ENCODE measurements at places on chromosomes 6 and 20.

- no peak for DNase-seq
Observed at GRCh38 chr20:63098195-63098810, 91.5 kb upstream of the BHLHE23 start.

GRCh38 chr20:58228103-58228483 lies 360 bp downstream of the ANKRD60 start:
- no peak for DNase-seq

- DNase-seq, result no peak
Observed at GRCh38 chr6:169933839-169934698, 182.6 kb downstream of the ERMARD start.

- no peak for DNase-seq
Observed at GRCh38 chr6:9403736-9404135, 968.4 kb upstream of the SLC35B3 start.

- no peak for DNase-seq
Observed at GRCh38 chr6:135149376-135149775, 31.7 kb upstream of the MYB start.

GRCh38 chr6:107677399-107677798 lies 146.7 kb downstream of the SCML4 start:
- DNase-seq, result no peak

GRCh38 chr6:113653275-113653674 lies 203.9 kb upstream of the MARCKS start:
- DNase-seq, result no peak

DNA sequence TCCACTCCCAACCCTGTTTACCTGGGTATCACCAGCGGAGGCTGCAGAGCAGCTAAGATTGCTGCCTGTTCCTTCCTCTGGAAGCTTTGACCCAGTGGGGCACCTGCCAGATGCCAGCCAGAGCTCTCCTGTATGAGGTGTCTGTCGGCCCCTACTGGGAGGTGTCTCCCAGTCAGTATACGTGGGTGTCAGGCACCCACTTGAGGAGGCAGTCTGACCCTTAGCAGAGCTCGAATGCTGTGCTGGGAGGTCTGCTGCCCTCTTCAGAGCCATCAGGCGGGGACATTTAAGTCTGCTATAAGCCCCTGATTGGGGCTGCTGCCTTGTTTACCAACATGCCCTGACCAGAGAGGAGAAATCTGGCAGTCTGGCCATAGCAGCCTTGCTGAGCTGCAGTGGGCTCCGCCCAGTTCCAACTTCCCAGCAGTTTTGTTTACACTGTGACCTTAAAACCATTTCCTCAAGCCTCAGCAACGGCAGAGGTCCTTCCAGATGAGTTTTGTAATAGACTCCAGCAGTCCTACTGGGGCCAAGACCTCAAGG lies 2.8 kb downstream of the RAET1E start:
- DNase-seq, result no peak

- DNase-seq, result no peak
Observed at GRCh38 chr6:163311830-163312229, 102.7 kb upstream of the QKI start.

- DNase-seq, result no peak
Observed at GRCh38 chr6:169620171-169621130, 81.4 kb downstream of the WDR27 start.

DNA sequence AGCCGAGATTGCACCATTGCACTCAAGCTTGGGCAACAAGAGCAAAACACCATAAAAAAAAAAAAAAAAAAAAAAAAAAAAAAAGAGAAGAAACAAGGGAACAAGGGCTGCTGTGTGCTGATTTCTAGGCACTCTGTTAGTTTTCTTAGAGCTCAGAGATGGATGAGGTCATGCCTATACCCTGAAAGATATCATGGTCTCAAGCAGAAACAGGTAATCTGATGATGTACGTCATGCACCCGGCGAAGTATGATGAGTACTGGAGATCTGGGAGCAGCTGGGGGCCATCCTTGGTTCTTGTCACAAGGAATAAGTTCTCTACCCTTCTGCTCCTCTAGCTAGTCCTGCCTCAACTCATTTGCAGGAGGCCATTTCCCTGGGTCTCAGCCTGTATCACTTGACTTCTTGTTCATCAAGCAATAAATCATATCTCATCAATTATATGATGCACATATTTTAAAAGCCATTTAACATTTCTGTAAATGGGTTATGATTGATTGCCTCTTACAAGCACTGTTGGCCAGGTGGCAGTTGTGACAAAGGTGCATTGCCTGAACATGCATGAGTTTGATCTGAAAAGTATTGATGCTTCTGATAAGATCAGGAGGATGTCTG lies 517.2 kb downstream of the DHX35 start:
- DNase-seq, result no peak

DNA sequence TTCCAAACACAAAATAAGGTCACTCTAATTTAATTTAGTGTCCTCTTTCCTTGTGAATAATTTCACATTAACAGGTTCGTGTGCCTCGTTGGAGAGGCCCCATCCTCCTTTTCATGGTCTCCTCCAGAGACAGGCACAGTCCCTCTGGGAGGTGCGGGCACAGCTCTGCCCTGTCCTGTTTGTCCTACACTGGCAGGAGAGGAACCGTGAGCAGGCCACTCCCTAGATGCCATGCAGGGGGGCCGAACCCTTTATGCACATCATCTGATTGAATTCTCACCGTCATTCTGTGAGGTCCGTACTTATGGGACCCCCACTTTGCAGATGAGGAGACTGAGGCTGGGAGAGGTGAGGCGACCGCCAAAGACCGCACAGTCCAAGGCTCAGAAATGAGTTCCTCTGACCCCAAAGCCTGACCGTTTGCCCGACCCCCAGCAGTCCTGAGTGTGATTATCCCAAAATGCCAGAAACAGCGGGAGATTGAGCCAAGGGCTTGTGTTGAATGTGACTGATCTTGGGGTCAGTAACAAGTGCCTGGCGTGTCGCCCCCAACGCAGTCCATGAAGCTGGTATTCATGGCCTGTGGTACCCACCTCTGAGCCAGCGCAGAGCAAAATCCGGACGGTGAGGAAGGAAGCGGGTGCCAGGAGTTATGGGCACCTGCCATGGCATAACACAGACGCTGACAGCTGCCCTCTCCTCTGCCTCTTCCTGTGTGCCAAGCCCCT lies 43.5 kb downstream of the PMEPA1 start:
- no peak for DNase-seq

GRCh38 chr6:159880412-159880975 lies 10.3 kb upstream of the MAS1 start:
- no peak for DNase-seq

DNA sequence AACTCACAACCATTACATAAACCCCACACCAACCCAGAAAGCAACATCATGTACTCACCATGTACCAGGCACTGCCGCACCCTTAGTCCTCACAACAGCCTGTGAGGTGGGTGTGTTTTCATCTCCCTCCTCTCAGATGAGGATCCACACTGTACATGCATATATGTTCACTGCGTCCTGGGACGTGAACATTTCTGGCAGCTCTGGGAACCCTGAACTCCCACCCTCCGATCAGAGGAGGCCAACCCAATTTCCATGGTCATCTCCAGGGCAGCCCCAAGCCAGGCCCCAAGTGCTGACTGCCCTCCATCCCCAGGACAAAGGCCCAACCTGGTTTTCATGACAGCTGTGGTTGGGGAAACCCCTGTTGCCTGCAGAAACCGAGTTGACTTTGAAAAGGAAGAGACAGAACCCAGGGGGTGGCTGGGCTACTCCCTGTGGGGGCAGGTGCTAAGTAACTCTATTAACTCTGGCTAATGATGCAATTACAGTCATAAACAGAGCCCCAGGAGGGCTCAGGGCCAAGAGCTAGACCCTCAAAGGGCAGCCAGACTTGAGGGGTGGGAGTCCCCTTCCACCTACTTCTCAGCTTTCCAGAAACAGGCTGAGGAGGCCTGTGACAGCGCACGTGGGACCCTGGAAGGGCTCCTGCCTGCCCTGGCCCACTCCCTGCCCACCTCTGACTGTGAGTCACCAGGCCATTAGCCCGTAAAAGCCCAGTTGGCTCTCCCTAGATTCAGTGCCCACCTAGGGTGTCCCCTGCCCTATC lies 2.6 kb downstream of the TFEB start:
- peak; percentile 27 for DNase-seq

GRCh38 chr6:4441981-4442434 lies 306.6 kb upstream of the ECI2 start:
- DNase-seq, result no peak

DNA sequence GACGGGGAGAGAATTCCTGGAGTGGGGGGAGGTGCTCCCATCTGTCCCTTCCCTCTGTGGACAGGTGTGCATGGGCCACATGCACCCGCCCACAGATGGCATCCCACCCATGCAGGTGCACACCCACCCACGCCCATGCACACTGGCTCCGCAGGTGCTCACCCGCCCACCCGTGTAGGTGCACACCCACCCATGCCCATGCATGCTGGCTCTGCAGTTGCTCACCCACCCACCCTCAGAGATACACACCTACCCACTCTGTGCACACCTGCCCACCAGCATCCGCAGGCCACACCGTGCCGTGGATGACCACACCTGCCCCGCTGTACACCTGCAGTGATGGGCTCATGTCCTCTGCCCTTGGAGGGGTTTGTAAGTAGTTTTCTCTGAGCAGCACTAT lies 132.0 kb downstream of the PHACTR3 start:
- DNase-seq, result no peak

DNA sequence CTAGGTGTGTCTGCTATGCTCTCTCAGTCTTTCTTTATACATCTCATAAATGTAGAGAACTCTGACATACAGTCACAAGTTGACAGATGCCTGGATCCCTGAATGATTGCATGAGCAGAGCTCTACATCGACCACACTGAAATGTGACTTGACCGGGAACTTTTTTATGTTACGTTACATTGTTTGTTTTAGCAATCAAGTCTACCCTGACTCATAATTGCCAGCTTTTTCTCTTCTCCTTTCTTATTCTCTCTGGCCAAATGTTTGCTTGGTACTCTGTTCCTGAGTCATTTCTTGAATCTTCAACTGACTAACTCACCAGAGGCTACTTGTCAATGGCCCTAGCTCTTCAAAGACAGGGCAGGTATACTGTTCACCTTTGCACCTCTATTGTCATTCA lies 213.6 kb upstream of the DTNBP1 start:
- no peak for DNase-seq

DNA sequence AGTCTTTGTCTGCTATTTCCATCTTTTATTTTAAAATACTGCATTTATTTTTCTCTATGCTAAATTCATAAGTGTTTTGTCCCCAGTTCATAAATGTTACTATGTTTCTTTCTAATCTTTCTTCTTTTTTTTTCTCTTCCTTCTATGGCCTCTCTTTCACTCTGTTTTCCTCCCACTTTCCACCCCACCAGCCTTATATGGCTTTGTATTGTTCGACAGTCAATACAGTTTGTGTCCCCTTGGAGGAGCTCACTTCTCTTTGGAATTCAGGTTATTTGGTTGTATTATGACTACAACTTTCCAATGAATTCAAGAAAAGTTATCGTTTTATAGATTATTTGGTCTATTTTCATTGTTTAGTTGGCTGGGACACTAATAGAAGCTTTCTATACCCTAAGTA lies 393.5 kb downstream of the NKAIN2 start:
- DNase-seq, result no peak

DNA sequence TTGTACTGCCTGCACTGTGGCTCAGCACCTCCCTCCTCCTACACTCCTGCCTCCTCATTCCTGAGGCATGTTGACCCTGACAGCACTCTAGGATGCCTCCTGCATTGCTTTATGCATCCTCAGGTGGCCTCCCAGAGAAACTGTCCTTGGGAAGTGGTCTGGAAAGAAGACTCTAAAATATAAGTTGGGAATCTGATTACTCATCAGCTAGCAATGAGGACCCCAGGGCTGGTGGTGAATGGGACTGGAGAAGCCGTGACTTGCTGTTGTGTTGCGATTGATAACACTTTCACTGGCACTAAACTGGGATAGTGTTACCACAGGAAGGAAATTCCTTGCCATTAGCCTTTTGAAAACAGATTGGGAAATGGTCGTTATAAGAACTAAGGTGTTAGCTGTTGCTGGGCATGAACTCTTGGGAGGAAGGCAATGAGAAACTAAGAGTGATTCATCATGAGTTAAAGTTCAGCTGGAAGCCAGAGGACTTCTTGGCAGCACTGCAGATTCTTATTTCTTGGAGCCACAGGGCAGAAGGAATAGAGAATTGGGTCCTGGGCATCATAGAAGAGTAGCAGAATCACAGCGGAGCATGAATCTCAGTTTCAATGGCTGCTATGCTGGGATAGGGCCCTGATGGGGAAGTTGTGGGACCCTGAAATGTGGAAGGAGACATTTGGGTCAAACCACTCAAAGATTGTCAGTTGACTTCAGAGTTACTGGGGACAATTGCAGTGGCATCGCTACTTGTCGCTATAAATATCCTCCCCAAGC lies 10.1 kb upstream of the SIRPD start:
- DNase-seq, result no peak

- DNase-seq, result no peak
Observed at GRCh38 chr6:155253337-155253736, 10.5 kb upstream of the CLDN20 start.

GRCh38 chr6:52591832-52592231 lies 15.0 kb upstream of the TRAM2 start:
- DNase-seq, result no peak

DNA sequence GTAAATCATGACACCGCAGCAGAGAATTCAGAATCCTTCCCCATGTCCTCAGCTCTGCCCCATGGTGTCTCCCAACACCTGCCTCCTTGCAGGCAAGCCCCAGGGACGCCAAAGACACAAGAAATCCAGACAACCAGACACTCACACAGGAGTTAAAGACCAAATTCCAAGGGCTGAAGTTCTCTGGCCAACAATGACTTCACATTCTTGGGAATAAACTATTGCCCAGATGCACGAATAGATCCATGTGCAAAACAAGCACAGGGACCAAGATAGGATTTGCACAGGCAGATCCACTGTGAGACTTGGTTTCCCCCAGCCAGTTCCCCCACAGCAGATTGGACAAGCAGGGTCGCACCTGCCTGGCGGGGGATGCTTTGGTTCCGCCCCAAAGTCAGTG lies 246.7 kb downstream of the SOD2 start:
- DNase-seq, result no peak

GRCh38 chr6:98904096-98904495 lies 43.6 kb downstream of the FBXL4 start:
- DNase-seq, result no peak

GRCh38 chr20:45100563-45101245 lies at the start of gene KCNS1:
Gene KCNS1 (minus strand): TSS chr20:45101127. CDS start chr20:45099236, 1,891 bp downstream.
- DNase-seq, result no peak

- DNase-seq, result no peak
Observed at GRCh38 chr6:11592294-11592906, 54.9 kb downstream of the TMEM170B start.

GRCh38 chr6:166660157-166660688 lies 33.2 kb upstream of the RPS6KA2 start:
- no peak for DNase-seq
